ENCODE measurements at places on chromosomes 7 and 10.

- no peak for DNase-seq
Measured at GRCh38 chr10:125060026-125060425, 100.3 kb downstream of the CTBP2 start.

GRCh38 chr10:117535298-117536071 is 7.1 kb upstream of the EMX2 start:
- DNase-seq: no peak

DNA sequence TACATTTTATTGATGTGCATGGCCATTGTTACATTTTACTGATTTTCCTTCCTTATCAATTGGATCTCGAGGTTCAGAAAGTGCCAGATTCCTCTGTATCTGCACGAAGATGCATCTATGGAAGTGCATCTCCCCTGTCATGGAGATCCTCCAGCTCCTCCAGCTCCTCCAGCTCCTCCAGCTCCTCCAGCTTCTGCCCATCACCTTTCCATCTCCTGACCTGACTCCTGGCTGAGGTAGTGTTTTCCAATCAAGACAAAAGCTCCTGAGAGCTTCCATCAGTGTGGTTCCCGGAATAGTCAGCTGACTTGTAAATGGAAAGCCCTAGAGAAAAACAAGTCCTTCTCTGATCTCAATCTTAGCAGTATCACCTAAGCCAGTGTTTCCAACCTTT is 90.8 kb upstream of the KLF6 start:
- no peak for DNase-seq

DNA sequence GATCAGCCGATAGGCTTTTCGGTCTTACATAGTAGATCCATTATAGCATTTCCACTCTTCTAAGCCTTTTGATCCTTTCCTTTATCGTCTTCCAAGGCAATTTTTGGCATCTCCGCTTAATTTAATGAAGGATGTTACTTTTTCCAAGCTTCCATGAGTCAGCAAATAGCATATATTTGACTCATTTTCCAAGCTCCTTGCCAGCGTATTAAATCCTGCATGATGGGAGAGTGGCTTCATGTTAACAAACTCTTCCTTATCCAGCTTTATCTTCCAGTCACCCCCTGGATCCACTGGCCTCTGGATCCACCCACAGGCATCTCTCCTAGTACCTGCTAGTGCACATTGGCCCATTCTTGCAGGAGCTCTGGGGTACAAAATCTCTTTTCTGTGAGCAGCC is 13.0 kb downstream of the OR9A2 start:
- no peak for DNase-seq

- no peak for DNase-seq
Measured at GRCh38 chr10:14481752-14482151, 151.0 kb upstream of the FRMD4A start.

DNA sequence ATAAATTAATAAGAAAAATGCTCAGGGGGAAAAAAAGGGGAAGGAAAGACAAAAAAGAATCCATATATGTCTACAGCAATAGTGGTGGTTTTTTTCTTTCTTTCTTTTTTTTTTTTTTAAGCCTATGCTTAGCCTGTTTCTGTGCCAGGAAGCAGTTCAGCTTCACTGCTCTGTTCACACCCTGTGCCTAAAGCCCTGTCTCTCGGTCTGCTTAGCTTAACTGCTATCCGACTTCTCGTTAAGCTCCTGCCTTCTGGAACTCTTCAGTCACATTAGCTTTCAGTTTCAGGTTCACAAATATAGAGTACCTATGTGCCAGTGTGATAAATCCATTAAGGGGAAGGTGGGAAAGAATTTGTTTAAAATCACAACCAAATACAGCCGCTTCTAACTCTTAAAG is 26.5 kb upstream of the NRG3 start:
- DNase-seq: no peak

DNA sequence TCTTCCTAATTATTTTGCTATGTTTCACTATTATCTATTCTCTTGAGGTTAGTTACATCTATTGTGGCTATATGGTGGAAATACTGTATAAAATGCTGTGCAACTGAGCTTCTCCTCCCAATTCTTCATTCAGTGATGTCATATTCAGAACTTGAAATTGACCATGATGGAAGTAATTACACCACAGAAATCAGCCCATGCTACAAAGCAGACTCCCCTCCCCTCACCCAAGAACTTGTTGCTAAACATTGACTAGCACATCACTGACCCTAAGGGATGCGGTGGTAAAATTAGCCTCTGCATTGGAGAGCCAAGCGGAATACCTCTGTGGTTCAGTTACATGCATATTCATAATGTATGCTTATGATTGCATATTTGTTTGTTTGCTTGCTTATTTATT is 8.8 kb downstream of the CALD1 start:
- no peak for DNase-seq

GRCh38 chr10:132627666-132628531 is 90.3 kb downstream of the INPP5A start:
- no peak for DNase-seq

GRCh38 chr7:5594616-5595544 is 171.2 kb upstream of the TNRC18 start:
- no peak for DNase-seq

DNA sequence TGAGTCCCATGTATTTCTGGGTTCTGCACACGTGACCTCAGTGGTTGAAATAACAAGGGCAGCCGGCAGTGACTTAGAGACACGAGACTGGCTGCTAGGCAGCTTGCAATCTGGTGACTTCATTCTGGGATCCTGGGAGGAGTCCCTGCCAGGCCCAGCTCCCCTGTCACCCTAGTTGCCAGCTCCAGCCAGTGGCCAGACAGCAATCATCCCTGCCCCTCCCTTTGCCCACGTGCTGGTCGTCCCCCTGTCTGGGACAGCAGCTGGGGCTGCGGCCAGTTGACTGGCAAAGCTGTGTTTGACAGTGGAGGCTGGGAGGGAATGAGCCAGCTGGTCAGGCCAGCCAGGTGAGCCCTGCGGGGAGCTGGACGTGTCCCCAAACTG is 30.0 kb downstream of the ADGRA1 start:
- no peak for DNase-seq

GRCh38 chr10:127978481-127978880 is 71.6 kb downstream of the PTPRE start:
- DNase-seq: no peak

DNA sequence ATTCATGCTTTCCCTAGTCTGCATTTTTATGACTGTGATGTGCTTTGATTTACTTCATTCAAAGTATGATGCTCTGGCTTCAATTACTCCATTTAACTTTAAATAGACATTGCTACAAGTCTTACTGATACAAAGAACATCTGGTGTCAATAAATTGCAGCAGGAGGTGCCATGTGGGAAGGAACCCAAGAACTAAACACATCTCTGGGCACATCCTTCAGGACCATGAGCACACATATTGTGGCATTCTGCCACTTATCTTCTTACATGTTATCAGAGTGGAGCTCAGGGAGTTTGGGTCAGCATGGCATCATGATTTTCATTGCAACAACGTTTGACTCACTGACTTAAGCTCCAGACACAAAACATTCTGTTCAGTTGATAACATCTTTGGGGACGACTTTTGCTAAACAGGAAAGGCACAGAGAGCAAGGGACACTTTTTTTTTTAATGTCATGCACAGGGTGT is 227.0 kb downstream of the DKK1 start:
- DNase-seq: no peak

GRCh38 chr10:70542565-70542938 is 60.0 kb downstream of the PRF1 start:
- DNase-seq: no peak

Measured in activated CD8-positive, alpha-beta memory T cell treated with anti-CD3 and anti-CD28 coated beads for 1 hour (primary cell).